ENCODE measurements at places on chromosomes 3 and 15.
A peak's percentile ranks its signal among the peaks of the same experiment; 100 is the strongest.

DNA sequence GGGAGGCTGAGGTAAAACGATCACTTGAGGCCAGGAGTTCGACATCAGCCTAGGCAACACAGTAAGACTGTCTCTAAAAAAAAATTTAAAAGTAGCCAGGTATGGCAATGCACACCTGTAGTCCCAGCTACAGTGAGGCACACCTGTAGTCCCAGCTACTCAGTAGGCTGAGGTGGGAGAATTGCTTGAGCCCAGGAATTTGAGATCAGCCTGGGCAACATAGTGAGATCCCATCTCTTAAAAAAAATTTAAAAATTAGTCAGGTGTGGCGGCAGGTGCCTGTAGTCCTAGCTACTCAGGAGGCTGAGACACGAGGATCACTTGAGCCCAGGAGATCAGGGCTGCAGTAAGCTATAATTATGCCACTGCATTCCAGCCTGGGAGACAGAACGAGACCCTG is 6.8 kb downstream of the MESD start:
- no peak for DNase-seq

GRCh38 chr15:51333571-51333970 is 4.8 kb downstream of the CYP19A1 start:
- DNase-seq, result no peak

- no peak for DNase-seq
Observed at GRCh38 chr15:59119625-59120024, 14.7 kb downstream of the CCNB2 start.

DNA sequence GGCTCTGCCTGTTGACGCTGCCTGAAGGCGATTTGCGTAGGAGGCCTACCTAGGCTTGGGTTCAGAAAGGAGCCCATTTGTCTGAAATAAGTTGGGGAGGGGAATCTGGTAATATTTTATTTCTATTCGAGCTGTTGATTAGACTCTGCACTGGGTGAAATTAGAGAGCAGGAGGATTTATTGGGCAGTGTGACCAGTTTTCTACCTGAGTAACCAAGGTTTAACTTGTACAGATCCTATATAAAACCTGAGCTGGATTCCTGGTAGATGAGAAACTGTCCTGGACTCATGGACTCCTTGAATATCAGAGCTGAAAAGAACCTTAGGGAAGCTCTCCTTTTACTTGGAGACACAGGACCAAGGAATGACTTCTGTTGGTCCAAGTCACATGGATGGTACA is 19.6 kb upstream of the GPR156 start:
- no peak for DNase-seq

DNA sequence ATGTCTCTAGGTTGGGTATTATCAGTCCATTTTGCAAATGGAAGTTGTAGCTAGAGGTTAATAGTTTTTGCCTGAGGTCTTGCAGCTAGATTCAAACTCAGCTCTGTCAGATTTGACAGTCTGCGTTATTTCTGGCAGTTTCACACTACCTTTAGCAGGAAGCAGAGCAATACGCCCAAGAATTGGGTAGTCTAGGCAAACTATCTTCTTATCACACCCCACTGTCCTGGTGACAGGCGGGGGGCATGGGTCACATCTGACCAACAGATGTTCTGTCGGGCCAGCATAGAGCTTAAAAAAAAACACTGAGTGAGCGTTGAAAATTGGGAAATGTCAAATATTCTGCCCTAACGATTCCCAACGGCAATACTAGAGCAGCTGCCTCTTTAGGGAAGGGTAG is 5.7 kb downstream of the GPR160 start:
- DNase-seq, result no peak

DNA sequence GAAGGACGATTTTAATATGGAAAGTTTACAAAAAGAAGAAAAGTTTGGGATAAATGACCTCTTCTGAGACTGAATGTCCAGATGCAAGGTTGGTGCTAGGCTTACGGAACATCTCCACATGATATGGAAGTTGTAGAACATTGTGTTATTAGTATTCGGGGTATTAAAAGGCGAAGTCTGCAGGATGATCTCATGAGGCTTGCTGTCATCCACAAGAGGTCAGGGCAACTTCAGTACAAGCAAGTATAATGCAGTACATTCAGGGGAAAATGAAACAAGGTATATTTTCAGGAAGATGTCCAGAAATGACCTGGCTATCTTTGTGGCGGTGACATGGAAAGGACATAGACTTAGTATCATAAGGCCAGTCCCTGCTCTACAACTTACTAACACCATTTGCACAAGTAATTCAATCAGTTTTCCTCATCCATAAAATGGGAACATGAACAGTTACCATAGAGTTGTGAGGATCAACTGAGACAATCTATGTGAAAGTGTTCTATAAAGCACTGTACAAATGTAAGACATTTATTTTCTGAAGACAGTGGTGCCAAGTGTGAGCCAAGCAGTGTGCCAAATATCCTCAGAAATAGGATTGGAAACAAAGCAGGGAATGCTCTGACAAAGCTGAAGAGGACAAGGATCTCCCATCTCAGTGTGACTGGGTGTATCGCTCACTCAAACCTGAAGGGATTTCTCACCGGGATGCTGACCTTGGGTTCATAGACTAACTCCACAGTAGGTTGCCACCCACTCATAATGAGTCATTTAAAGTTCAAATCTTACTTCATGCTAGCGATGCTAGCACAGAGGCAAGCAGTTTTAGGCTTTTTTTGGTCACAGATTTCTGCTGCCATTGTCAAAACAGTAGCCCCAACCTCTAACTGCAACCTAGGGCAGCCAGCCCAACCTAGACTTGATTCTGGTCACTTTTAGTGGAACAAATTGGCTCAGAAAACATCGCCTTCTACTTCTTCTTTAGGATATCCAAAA is 118.3 kb downstream of the TIGIT start:
- DNase-seq, result peak; percentile 2

GRCh38 chr3:127870156-127870555 is 44.9 kb upstream of the KBTBD12 start:
- DNase-seq, result no peak

DNA sequence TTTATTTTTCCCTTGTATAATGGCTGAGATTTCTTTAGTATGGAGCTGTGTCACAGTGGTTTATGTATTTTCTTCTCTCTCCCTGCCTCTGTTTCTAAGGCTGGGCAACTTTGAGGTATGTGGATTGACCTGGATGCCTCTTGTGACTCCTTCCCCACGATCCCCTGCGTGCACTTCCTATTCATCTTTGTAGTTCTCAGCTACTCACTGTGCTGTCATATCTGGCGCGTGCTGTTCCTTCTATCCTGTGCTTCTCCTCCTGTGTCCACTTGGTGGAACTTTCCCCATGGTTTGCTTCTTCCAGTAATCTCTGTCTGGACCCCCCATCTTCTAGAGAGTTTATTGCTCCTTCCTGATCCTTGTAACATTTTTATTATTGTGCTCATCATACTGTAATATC is 97.3 kb downstream of the AKAP13 start:
- DNase-seq, result no peak
